ENCODE measurements at places on chromosomes 7 and 10.

- DNase-seq, result no peak
Measured at GRCh38 chr7:30805081-30805691, 34.0 kb downstream of the MINDY4 start.

- no peak for DNase-seq
Measured at GRCh38 chr7:128672927-128673517, 930 bp downstream of the GARIN1A start.

DNA sequence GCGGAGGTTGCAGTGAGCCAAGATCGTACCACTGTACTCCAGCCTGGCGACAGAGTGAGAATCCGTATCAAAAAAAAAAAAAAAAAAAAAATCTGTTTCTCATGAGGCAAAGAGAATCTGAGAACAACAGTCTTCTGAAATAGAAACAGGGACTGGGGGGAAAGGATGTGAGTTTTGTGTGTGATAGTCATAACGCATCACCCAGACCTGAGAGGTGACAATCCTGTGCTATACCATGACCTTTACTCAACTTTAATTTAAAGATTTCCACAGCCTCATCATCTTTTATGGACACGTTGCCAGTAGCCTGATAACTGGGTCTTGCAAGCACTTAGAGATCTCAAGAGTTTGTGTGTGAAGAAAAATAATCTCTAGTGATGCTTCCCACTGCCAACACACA is 2.3 kb downstream of the ATXN7L1 start:
- DNase-seq, result no peak

GRCh38 chr7:18196638-18197037 is 169.0 kb upstream of the PRPS1L1 start:
- no peak for DNase-seq

DNA sequence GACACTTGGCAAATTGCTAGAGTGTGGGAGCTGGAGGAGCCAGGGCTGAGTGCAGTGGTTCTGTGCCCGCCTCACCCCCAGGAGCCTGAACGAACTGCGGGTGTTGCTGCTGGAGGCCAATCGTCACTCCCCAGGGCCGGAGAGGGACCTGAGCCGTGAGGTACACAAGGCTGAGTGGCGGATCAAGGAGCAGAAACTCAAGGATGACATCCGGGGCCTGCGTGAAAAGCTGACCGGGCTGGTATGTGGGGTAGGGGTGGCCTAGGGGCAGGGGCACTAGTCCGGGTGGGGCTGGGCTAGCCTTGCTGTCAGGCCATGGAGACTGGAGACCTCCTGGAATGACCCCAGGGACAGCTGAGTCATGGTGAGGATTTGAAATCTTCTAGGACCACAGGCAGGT is 56.7 kb upstream of the GTF2IRD1 start:
- no peak for DNase-seq
